Activated T-cell treated with anti-CD3 and anti-CD28 coated beads, Interleukin-2, amount 50 U/mL, for 24 hours (primary cell): ENCODE measurements at places on chromosomes 12 and 14.

DNA sequence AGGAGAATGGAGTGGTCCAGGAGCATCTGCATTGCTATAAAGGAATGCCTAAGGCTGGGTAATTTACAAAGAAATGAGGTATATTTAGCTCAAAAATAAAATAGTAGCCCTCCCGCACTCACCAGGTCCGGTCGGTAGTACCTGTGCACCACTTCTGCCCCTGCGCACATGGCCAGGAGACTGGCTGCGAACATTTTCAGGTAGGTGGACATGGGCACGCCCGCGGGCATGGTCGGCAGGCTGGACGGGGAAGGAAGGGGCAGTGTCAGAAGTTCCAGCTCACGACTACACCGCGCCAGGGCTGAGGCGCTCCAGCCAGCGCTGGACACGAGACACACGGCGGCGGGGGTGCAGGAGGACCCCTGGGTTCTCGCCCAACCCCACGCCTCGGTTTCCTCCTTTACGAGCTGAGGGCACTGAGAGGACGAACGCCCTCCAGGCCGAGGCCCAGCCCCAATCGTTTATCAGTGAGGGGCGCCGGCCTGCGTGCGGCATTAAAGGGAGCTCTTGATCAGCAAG, 9.1 kb upstream of the TDG start:
- no peak for DNase-seq

DNA sequence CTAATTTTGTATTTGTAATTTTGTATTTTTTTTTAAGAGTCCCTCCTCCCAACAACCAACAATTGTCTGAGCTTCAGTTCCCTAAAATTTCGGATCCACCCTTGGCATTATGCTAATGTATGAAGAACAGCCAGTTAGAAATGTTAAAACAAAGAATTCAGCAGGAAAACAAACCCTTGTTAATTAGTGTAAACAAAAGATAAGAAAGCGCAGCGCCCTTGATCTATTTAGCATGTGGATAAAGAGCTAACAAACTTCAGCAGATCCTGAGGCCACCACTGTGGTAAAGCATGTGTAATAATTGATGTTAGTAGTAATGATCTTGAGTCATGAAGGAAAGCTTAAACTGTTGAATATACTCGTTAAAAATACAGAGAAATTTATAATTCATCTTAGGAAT, 199.8 kb downstream of the TMX1 start:
- DNase-seq, result no peak

GRCh38 chr12:1132311-1132710, 141.3 kb downstream of the ERC1 start:
- DNase-seq, result no peak

DNA sequence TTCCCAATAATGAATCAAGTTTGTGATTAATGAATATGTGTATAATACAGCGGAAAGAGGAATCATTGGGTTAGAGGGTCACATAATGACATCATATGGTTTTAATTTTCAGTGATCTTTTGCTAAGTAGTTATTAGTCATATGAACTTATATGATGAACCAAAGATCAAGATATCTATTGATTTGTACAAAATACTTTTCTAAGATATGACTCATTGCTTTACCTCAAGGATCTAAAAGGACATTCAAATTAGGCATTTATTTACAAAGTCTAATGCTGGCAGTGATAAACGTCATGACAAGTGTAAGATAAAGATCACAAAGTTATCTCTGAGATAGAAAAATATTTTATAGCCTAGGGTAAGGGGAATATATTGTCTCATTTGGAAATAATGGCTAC, 417.8 kb downstream of the RPL10L start:
- DNase-seq, result no peak

DNA sequence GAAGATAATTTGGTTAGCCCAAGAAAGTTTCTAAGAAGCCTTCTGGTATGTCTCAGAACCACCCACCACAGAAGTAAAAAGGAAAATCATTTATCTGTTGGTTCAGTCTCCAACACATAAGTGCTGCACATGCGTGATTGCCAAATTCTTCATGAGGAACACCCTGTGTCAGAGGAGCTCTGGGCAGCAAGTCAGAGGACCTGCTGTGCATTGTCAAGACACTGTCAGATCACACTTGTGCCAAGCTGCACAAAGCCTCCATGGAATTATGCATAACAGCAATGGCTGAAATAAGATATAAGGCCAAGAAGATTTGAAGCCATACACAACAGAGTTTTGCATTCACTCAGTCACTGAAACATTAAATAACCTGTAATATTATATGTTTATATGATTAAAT, 1304.7 kb upstream of the FLRT2 start:
- no peak for DNase-seq

- DNase-seq, result peak; percentile 83
Measured at GRCh38 chr12:48183091-48183875, at the start of gene CCDC184. CCDC184 (plus strand) TSS chr12:48183644; CDS start chr12:48184123, 479 bp downstream.

DNA sequence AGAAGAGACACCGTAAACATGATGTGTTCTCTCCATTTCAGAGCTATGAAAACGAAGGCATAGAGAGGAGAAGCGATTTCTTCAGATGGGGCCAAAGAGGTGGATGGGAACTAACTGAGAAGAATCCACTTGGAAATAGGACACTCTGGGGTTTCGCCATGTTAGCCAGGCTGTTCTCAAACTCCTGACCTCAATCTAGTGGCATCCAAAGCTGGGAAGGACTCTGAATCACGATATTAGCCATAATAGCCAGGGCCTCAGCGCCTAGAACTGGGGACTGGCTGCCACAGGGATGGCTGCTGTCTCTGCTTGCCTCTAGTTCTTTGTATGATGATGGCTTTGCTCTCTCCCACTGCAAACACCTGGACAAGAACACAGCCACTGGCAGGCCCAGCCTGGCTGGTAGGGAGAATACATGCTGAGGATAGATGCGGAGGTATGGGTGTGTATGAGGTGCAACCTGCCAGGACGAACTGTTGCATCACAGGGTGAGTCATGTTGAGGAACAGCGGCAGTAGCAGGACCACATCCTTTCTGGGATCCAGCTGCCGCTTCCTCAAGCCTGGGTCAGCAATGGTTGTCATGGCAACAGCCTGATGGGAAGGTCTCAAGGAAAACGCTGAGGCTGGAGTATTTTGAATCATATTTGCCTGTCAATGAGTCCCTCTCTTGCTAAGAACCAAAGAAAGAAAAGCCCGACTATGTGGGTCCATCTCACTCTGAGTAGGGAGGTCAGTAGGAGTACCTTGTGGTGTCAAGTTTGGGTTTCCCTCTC, 31.1 kb downstream of the CCDC177 start:
- peak; percentile 34 for DNase-seq
